ENCODE measurements at places on chromosomes 2 and 18.

DNA sequence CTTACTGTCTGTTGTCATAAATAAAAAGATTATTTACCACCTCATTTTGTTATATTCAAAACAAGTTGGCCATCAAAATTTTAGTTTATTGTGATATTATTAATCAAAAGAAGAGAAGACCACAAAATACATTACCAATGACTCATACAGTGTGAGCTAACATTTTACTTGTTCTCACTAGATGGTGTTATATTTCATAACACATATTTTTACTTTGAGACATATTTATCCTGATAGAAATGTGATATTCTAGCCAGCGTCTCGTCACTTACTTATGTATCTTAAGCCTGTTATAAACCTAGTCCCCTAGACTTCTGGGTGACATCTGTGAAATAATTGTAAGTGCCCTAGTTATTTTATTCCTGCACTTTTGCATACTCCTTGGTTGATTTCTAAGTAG lies 263.2 kb downstream of the CDH7 start:
- no peak for DNase-seq

- DNase-seq, result no peak
These were observed 22.3 kb downstream of the EML4 start for GRCh38 chr2:42191285-42192009.

- DNase-seq, result no peak
These were observed 56.4 kb downstream of the MAP4K3 start for GRCh38 chr2:39380525-39381150.

DNA sequence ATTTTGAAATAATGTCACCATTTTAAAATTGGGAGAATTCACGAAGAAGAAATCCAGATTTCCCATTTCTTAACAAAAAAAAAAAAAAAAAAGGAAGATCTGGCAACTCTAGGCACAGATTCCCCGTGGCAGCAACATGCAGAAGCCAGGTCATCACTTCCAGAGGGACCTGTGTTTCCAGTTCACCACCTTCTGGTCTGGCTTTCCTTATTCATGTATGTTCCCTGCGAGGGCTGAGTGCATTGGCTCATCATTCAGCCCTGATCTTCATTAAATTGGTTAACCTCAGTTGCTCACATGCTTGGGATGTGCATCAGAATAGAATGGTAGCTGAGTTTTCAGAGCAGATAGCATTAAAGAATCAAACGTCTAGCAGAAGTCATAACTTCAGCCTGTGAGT lies 25.0 kb upstream of the MAP3K20 start:
- no peak for DNase-seq

DNA sequence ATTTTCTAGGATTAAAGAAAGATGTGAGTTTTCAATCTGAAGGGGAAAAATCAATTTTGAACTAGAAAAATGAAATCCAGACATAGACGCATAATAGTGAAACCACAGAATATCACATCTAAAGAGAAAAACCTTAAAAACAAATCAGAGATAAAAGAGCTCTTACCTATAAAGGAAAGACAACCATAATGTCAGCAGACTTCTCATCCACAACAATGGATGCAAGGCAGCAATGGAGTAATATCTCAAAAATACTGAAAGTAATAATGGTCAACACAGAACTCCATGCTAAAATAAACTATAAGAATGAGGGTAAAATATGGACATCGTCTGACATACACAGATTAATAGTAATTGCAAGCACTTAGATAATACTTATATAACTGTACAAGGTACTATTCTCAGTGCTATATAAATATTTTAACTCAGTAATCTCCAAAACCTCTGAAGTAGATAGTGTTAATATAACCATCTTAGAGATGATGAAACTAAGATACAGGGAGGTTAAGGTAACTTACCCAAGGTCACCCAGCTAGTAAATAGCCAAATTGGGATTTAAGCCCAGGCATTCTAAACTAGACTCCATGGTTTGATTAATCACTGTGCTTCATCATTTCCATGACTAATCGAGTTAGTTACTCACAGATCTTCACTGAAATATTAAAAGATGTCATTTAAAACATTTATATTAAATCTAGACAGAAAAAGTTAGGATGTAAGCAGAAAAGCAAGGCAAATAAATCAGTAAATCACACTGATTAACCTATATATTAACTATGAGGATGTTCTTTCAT lies 89.4 kb upstream of the SPTBN1 start:
- no peak for DNase-seq

DNA sequence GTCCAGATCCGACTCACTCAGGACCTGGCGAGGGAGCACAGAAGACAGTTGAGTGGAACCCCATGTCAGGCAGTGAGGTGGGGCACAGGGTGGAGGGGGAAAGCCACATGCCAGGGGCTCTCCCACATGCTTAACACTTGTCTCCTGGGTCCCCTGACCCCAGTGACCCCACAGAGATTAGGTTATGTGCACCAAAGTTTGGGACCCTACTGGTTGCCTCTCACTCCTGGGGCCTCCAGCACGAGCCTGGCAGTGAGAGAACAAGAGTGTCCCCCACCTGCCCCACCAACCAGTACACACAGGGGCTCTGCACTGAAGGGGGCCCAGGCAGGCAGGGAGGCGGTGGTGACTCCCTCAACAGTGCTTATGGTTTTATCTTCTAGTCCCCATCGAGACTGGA lies 58.3 kb downstream of the CIB4 start:
- no peak for DNase-seq

- DNase-seq, result peak; percentile 79
These were observed 10.8 kb upstream of the ERMN start for GRCh38 chr2:157336137-157337010.

- DNase-seq, result no peak
These were observed 77.2 kb downstream of the MDH1 start for GRCh38 chr2:63665846-63666475.

DNA sequence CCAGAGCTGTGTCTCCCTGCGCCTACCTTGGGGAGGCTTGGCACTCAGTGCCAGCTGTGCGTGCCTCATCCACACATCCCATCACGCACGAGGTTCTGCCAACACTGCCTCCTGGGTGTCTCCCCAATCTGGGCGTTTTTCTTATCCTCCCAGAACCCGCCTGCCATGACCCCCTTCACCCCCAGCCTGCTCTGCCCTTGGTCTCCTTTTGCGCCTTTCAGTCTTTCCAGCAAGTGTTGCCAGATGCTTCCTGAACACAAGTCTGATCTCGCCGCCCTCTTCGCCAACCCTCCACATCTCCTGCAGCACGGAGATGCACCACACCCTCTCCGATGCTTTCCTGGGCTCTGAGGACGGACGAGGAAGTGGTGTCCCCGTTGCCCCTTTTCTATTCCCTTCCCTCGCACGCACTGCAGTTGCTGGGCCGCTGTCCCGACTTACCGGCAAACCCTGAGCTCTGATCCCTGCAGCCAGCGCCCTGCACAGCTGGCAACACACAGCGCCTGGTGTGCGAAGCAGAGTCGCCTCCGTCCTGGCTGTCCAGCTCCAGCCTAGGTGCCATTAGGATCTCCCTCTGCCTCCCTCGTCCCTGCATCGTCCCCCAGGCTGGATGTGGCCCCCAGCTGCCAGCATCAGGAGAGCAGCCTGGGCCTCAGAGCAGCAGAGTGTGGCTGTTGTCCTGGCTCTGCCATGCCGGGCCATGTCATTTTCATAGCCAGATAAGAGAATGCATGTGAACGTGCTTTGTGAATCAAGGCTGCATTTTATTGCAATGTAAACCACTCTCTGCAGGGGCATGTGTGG lies 22.6 kb upstream of the ALLC start:
- DNase-seq, result no peak

DNA sequence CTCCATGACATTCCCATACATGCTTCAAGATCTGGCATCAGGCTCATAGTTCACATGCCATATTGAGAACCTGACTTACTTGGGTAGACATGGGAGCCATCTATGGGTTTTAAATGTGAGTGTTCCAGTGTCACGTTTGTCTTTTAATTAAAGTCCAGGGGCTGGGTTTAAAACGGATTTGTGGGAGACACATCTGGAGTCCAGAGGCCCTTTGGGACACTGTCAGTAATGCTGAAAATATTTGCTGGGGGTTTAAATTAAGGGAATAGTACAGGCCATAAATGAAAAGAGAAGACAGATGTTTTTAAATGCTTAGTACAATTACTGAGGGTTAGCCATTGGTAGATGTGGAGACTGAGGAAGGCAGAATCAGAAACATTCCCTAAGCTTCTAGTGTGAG lies 478.0 kb downstream of the PID1 start:
- DNase-seq, result no peak

DNA sequence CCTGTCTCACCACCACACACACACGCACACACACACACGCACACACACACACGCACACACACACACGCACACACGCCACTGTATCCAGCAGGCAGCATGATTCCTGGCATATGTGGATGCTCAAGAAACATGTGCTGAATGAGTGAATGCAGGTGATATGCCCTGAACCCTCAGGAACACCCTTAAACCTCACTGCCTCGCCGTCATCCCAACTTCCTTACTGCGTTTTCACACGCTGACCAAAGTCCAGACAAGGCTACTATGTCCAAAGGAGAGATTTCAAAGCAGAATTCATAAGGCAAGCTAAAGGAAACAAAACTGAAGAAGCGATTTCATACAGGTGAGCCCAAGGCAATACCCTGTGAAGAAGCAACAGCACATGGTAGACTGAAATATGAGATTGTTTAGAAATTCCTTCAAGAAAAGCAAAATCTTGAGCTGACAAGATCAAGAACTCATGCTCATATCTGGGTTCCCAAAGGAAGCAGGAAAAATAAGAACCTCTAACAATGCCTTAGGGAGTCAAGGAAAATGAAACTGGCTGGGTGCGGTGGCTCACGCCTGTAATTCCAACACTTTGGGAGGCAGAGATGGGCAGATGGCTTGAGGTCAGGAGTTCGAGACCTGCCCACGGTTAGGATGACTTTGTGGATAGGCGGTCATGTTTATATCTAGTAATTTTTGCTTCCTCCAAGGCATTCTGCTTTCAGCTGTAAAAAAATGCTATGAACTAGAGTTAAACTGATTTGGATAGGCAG lies 69.1 kb downstream of the TNFRSF11A start:
- DNase-seq, result no peak

DNA sequence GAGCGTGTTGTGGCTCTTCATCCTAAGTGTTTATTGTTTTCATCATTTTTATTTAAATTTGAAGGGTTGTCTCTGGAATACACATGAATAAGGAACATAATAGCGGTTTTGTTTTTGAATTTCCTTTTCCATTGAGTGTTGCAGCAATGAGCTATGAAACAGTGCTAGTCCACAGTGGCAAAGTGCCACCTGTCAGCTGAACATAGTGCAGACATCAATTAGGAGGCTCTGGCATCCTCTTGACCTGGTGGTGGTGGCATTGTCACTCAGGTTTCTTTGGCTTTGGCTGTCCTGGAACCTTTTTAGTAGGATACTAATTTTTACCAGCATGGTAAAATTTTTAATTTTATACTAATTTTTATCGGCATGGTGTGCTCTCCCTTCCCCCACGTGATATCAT lies 63.2 kb downstream of the UGGT1 start:
- no peak for DNase-seq

DNA sequence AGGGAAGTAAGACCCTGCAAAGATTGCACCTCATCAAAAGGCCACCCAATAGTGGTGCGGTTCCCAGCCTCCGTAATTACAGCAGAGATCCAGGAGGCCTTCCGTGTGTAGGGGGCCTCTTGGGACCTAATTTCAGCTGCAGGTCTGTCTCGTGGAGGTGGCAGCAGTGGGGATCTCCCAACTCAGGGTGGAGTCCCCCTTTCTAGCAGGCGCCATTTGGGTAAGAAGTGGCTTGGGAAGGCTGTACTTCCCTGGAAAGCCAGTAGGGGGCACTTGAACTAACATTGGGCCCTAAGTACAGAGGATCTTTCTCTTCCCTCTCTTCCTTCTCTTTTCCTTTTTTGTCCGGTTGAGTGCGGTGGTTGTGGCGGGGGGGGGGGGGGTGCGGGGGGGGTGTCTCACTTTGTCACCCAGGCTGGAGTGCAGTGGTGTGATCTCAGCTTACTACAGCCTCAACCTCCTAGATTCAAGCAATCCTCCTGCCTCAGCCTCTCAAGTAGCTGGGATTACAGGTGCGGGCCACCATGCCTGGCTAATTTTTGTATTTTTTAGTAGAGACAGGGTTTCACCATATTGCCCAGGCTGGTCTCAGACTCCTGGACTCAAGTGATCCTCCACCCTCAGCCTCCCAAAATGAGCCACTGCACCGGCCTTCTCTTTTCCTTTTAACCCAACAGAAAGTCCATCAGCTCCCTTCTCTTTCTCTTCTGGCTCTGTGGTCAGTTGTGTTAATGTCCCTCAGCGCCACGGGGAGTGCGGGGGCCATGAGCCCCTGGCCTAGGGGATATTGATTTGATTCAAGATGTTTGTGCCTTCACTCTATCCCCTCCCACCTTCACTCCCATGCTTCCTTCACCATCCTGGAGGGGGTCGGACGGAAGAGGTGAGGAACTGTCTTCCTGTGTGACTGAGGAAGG lies 32.0 kb downstream of the CENPO start:
- peak; percentile 69 for DNase-seq

- DNase-seq, result peak; percentile 66
These were observed 47.9 kb downstream of the E2F6 start for GRCh38 chr2:11417946-11418585.

DNA sequence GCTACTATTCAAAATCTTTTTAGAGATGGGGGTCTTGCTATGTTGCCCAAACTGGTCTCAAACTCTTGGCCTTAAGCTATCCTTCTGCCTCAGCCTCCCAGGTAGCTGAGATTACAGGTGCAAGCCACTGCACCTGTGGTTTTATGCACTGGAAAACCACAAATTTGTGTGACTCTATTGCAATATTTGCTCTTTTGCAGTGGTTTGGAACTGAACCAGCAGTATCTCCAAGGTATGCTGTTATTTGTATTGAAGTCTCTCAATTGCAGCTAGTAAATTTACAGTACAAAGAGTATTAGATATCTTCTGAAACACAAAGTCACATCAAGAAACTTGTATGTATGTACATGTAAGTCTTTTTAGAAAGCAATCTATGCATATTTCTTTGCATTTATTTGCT lies 46.2 kb downstream of the PPP4R1 start:
- DNase-seq, result no peak

DNA sequence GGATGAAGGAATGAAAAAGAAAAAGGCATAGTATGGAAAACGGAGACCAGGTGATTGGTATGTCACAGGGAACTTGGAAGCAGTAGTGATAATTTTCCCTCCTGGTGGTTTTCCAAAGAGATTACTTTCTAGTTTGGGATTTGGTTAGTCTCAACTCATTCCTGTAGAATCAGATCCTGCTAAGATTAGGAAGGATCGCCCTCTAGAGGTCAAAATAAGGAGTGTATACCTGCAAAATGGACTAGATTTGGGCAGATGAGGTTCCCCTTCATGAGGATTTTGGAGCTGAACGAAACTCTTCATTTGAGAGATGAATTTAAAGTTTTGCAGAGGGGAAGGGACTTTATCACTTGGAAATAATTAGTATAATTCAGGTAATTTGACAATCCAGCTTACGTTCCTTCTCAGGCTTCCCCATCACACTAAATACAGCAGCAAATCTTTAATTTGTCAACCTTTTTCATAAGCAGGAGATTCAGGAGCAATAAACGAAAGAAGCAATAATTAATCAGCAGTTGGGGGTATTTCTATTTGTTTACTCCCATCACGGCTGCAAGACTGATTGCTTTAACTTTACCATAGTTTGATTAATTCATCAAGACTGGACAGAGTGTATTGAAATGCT lies 65.2 kb downstream of the CCDC195 start:
- peak; percentile 81 for DNase-seq

GRCh38 chr2:65344689-65345088 lies 87.7 kb downstream of the SPRED2 start:
- no peak for DNase-seq

GRCh38 chr2:64145119-64145518 lies 899 bp upstream of the PELI1 start:
- DNase-seq, result no peak

- no peak for DNase-seq
These were observed 791.5 kb downstream of the BCL11A start for GRCh38 chr2:59761966-59762365.

- no peak for DNase-seq
These were observed 201.0 kb downstream of the GLI2 start for GRCh38 chr2:120936476-120937334.

All from Karpas-422 (cell line).